ENCODE measurements at places on chromosomes 12 and 14. TPM values are rescaled to one million over a fixed set of nuclear protein-coding genes. Genes with fewer than 3 reads are reported as not detected.

Gene SSTR1
- polyA plus RNA-seq = not detected

Gene PRR13
- 714 TPM for polyA plus RNA-seq

Gene DDN
- polyA plus RNA-seq = not detected

Gene FGF6
- polyA plus RNA-seq = not detected

Gene NPFF
- polyA plus RNA-seq = not detected

Gene PLXNC1
- 2.3 TPM for polyA plus RNA-seq

Measured in immature natural killer cell (primary cell).